COR-L47 (cell line): ENCODE measurements at places on chromosomes 11 and 22.

- no peak for DNase-seq
Measured at GRCh38 chr22:50115693-50116092, 25.9 kb downstream of the MOV10L1 start.

DNA sequence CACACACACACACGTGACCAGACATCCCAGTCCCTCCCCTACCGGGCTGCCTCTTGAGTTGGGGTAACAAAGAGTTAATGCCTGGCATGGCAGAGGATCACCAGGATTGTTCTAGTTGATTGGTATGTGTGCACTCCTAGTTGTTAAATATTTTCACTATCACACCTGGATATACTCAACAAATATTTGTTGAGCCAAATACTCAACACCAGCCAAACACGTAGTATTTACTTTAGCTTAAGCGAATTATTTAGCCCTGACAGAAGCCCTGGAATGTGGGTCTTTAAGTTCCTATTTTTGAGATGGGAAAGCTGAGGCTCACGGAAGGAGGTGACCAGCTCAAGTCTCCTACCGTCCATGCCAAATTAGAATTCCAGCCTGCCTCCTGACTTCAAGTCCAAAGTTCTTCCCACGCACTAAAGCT lies 10.5 kb downstream of the CD3E start:
- DNase-seq = no peak

GRCh38 chr22:32233091-32233490 lies 22.1 kb downstream of the SLC5A4 start:
- no peak for DNase-seq

- DNase-seq = no peak
Measured at GRCh38 chr11:128451652-128452470, 135.5 kb downstream of the ETS1 start.

DNA sequence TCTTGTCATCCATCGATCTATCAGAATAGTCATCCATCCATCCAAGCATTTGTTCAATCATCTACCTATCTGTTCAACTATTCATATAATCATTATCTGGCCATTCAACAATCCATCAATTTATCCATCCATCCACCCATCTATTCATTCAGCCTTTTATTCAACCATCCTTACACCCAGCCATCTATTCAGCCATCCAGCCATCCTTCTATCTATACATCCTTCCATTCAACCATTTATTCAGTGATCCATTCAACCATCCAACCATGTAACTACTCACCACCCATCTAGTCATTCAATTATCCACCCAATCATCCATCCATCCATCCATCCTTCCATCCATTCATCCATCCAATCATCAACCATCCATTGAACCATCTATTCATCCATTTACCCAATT lies 106.8 kb downstream of the CEP164 start:
- DNase-seq = no peak

DNA sequence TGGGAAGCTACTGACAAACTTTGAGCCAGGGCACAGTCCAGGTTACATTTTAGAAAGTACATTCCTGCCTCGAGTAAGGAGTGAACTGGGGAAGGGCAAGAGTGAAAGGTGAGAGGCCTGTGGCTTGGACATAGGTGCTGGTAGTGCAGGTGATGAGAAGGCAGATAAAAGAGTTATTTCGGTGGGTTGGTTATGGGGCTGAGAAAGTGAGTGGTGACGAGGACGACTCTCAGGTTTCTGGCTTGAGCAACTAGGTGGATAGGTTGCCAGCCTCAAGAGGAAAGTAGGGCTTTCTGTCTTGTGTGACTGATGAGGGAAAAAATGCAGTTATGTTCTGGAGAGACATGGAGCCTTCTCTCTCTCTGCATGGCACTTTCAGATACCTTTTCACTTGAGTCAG lies 3.7 kb downstream of the POLR2F start:
- no peak for DNase-seq

DNA sequence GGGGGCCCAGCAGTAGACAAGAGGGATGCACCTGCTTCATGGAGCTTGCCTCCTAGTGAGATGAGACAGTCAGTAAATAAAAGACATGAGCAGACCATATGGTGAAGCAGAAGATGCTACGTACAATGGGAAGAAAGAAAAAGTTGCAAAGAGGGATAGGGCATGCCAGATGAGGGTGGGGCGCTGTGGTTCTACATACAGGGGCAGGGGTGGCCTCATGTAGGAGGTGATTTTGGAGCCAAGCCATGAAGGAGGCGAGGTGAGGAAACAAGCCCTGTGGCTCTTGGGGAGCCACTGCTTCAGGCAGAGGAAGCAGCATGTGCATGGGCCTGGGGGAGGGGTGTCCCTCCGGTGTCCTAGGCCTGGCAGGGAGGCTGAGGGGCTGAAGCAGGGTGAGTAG lies 15.2 kb downstream of the NAT10 start:
- no peak for DNase-seq

GRCh38 chr11:80980227-80980626 lies 1539.4 kb upstream of the TENM4 start:
- no peak for DNase-seq

GRCh38 chr11:118645066-118645715 lies 34.3 kb downstream of the TREH start:
- no peak for DNase-seq

DNA sequence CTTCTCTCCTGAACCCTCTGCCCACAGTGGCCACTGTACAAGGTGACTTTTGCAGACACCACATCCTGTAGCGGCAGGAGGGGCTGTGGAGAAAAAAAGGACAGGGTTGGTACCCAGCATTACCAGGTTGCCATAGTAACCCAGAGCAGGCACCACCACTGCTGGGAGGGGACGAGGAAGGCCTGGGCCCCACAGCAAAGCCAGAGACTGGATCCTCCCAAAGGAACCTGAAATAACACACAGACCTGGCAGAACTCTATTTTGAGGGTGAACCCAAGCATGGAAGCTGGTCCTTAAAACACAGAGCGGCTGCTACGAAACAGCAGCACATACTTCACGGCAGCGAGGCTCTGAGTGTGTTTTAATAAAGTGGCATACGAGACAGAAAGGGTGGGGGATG lies 380.6 kb downstream of the CTTN start:
- DNase-seq = no peak
